Activated CD8-positive, alpha-beta T cell treated with anti-CD3 and anti-CD28 coated beads, Interleukin-2, amount 10 ng/mL, durations not matched to agents 7 days and 5 days (primary cell): ENCODE measurements at places on chromosomes 3 and 15. TPM values are rescaled to one million over a fixed set of nuclear protein-coding genes. Genes with fewer than 3 reads are reported as not detected.

PRSS50 gene
- total RNA-seq, result not detected

ULK3 gene
- 56.9 TPM for total RNA-seq

PTX3 gene
- not detected for total RNA-seq

CDHR4 gene
- not detected for total RNA-seq

MYO1E gene
- total RNA-seq, result 101 TPM

DRD3 gene
- total RNA-seq, result not detected

TKT gene
- total RNA-seq, result 323 TPM

EEF1AKMT4 gene
- total RNA-seq, result 4.7 TPM

PGBD4 gene
- total RNA-seq, result 2.8 TPM

CLRN1 gene
- total RNA-seq, result not detected
